Epithelial cell of esophagus (primary cell): ENCODE measurements at places on chromosomes 13 and 19.
A peak's percentile ranks its signal among the peaks of the same experiment; 100 is the strongest.

DNA sequence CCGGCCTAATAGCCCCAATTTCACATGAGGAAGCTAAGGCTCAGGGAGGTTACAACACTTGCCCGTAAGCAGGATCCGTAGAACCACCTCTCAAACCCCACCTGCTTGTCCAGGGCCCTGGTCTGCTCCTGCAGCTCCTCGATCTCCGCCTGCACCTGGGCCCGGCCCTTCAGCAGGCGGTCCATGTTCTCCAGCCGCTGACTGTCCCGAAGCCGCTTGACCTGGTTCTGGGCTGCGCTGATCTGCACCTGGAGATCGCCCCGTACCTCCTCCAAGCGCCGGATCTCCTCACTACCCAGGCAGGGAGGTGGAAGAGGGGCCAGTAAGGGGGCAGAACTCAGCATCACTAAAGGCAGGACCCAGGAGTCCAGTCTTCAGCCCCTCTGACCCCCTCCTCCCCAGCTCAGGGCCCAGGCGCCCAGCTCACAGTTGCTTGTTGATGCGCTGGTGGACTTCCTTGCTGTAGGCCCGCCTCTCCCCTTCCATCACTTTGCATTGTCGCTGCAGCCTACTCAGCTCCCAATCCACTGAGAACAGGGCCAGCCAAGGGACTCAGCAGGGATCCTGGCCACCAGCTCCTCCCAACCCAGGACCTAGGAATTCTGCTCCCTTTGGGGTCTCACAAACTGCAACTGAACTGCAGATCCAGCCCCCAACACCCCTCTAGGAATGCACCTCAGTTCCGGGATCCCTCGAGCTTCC lies 6.9 kb upstream of the EMP3 start:
- no peak for DNase-seq

- DNase-seq: no peak
Observed at GRCh38 chr19:37513397-37513796, 6.7 kb downstream of the ZNF793 start.

- DNase-seq: no peak
Observed at GRCh38 chr19:47283405-47284059, 8.8 kb downstream of the INAFM1 start.

DNA sequence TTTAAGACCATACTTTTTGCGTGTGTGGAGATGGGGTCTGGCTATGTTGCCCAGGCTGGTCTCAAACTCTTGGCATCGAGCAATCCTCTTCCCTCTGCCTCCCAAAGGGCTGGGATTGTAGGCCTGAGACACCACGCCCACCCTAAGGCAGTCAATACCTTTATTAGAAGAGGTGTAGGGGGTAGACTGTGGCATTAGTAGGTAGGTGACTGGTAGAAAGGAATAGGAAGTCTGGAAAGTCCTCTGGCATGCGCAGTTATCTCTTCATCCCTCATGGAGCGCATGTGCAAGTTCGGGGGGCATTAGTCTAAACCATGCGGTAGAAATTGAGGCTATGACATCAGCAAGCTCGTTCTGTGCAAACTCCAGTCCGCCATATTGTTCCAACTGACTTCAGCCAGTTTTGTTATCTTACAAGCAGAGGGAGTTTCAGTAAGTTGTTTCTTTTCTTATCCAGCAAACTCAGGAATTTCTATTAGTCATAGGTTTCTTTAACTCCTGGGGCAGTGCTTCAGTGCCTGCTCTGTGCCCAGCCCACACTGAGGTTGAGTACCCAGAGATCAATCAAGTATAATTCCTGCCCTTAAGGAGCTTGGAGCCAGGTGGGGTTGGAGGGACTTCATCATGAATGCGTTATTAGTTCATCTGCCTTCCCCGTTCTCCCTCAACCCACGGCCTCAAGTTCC lies 7.3 kb upstream of the RANBP3 start:
- peak; percentile 64 for DNase-seq

DNA sequence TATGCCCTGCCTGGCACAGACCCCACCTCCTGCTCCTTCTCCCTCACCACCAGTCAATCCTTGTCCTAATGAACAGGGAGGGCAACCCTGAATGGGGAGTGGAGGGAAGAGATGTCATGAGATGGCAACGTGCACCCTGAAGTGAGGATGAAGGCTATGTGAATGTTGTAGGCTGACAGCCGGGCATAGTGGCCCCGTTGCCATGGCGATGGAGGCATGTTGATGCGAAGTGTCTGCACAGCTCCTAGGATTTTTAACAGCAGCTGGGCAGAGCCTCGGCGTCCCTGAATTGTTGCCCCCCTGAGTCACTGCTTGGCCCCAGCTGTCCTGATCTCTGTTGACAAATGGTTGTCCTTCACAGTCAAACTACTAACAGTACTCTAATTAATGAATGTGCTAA lies 4.8 kb upstream of the ALOX5AP start:
- DNase-seq: no peak

DNA sequence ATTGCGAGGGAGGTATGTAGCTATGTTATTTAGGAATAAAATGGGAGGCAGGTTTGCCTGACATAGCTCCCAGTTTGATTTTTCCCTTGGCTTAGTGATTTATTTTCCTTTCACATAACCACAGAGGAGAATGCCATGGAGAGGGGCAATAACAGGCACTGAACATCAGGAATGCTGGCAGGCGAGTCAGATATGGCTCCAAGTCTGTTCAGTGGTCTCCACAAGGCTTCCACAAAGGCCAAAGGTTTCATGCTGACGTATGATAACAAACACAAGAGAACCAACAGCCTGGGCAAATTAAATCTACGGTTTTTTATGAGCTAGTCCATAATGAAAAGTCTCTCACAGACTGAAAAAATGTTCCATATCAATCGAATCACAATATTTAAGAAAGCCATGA lies 66.7 kb downstream of the SUCLA2 start:
- DNase-seq: no peak

DNA sequence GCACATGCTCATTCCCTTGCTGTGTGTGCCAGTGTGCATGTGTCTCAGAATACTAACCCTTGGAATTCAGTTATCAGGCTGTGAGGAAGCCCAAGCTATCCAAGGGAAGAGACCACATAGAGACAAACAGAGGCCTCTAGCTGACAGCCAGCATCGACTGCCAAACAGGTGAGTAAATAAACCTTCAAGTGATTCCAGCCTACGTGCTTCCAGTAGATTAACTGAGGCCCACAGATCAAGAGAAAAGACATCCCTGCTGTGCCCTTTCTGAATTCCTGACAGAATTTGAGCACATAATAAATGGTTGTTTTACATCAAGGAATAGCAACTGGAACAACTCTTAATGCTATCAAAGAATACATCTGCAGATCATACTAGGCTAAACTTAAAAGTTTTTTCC lies 17.5 kb downstream of the ZC3H13 start:
- DNase-seq: no peak

DNA sequence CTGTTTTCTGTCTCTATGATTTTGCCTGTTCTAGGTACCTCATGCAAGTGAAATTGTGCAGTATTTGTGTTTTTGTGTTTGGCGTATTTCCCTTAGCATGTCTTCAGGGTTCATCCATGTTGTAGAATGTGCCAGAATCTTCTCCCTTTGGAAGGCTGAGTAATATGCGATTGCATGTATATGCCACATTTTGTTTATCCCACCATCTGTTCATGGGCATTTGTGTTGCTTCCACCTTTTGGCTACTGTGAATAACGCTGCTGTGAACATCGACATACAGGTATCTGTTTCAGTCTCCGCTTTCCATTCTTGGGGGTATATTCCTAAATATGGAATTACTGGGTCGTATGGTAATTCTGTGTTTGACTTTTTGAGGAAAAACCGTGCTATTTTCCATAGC lies 190.0 kb downstream of the ATP8A2 start:
- DNase-seq: no peak

- no peak for DNase-seq
Observed at GRCh38 chr19:52673014-52673413, 34.9 kb upstream of the ZNF83 start.

DNA sequence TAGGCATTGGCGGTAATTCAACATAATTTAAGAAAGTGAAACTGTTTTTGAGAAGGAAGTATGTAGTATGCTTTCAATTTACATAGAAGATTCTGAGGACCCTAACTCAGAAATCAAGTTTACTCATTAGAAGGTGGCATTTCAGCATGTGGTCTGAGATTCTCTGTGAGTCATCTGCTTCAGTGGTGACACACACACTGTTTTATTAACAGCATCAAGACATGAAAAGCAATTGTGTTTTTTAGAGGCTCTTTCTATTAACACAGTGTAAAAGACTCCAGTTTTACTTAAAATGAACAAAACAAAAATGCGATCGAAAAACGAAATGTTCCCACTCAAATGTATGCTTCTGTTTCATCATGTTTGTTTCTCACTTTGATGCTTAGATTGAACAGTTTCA lies 802.1 kb upstream of the SLITRK6 start:
- peak; percentile 37 for DNase-seq

DNA sequence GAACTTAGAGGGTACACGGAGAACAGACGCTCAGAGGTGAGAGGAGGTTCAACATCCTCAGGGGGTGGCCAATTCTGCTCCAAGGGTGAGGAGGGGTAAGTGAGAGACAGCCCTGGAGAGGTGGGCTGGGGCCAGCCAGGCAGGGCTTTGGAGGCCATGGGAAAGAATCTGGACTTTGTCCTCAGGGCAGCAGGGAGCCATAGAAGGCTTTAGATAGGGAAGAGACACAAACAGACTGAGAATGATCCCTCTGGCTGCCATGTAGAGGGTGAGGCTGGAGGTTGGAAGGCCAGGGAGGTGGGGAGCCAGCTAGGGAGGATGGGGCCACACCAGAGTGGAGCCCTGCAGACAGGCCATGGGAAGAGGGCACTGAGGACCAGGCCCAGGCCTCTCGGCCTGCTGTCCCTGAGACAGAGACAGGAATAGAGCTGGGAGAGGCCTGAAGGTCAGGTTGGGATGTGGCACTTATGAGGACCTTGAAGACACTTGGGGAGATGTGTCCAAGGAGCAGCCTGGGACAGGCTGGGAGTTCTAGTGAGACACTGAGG lies 29.2 kb upstream of the CCNP start:
- no peak for DNase-seq

DNA sequence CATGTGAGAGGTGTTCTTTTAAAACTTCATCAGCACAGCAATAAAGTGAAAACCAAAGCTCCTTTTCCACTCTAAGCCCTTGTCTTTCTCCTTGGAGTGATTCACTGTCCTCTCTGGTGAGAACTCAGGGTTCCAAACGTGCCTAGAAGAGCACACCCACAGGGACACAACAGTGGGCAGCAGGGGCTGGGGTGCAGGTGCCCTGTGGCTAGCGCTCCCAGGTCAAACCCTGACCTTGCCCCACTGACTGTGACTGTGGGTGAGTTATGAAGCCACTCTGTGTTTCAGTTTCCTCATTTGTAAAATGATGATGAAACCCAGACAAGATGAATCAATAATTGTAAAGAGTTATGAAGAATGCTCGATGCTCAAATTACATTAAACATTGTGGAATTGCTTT lies 37.6 kb upstream of the IGFL1 start:
- DNase-seq: no peak

DNA sequence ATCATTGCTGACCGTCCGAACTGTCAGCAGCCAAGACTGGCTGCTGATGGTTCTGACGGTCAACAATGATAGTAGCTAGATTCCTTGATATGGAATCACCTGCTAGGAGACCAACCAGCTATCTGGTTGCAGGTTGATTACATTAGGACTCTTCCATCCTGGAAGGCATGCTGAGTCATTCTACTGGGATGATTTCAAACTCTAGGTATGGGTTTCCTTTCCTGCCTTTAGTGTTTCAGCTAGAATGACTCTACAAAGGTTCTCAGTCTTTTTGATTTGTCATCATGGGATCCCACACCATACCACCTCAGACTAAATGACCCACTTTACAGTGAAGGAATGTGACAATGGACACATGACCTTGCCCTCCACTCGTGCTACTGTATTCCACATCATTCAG lies 138.1 kb upstream of the KL start:
- DNase-seq: peak; percentile 91

DNA sequence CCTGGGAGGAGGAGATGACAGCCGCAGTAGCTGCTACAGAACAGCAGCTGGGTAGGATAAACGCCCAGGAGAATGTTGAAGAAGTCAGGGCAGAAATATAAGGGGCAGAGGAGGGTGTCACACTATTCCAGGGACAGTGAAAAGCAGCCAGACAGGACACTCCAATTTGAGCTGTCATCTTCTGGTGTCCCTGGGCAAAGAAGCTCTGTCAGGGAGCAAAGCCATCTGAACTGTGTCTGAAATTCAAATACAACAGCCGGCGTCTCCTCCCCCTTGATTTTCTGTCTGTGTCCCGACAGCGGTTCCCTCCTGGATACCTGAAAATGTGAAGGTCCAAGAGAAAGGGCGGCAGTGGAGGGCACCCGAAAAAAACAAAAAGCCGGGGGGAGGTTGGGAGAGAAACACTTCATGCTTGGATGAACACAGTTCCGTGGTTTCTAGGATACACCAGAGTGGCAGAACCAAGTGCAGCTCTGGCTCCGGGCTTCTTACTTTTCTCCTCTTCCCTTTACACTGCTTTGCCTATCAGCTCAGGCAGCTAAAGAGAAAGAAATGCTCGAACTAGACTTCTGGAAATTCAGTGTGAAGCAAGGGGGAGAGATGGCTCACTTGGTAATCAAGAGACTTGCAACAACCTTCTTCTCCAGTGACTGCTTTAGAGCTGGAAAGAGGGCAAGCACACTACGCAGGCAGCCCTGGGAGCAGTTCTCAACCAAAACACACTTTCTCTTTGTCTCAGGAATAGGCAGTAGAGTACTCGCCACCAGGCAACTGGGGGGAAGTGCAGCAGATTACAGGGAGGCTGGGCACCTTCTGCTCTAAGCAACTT lies 465.6 kb downstream of the ITGBL1 start:
- no peak for DNase-seq

DNA sequence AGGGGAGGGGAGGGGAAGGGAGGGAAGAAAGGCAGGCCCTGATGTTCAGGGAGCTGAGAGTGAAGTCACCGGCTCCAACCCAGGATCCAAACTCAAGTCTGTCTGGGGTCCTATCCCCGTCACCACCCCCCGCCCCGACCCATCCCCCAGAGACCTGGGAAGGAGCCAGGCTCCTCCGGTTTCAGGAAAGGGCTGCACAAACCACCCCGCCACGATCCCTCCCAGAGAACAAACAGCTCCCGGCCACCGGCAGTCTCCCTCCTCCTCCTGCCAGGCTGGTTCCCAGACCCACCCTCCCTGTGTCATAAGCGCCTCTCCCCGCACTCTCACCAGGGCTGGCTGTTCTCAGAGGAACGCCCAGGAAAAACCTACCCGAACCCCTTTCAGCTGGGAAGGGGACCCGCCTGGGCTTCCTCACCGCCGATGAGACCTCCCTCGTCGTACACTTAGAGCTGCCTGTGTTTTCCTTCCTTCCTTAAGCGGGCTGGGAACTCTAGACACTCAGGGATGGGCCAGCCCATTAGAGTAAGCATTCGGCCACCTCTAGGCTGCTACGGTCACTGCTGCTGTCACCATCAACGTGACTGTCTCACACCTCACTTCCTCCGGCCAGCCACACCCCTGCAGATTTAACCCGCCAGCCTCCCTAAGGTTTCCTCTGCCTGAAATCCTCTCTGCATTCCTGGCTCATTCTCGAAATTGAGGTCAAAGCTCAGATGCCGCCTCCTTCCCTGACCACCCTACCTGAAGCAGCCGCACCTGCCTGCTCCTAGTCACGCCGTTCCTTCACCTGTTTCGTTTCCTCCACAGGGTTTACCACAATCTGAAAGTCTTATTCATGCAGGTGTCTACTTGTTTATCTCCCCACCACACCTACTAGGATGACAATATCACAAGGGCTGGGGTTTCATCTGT lies 6.3 kb upstream of the RDH13 start:
- DNase-seq: peak; percentile 93
